Thoracic aorta (tissue), 2 donors: ENCODE measurements at places on chromosomes 13 and 19. TPM values are rescaled to one million over a fixed set of nuclear protein-coding genes. Genes with fewer than 3 reads are reported as not detected.

The ZNF345 gene
- total RNA-seq, result 9.7 TPM

The KLK3 gene
- total RNA-seq, result not detected

The IL11 gene
- 0.92 TPM for total RNA-seq

GRCh38 chr19:7694499-7694898 lies 7.4 kb downstream of the FCER2 start:
- no peak for DNase-seq

GRCh38 chr19:33110137-33110910 lies 21.6 kb upstream of the WDR88 start:
- no peak for DNase-seq

- DNase-seq, result no peak
Observed at GRCh38 chr13:52949742-52950141, 78.9 kb upstream of the OLFM4 start.

DNA sequence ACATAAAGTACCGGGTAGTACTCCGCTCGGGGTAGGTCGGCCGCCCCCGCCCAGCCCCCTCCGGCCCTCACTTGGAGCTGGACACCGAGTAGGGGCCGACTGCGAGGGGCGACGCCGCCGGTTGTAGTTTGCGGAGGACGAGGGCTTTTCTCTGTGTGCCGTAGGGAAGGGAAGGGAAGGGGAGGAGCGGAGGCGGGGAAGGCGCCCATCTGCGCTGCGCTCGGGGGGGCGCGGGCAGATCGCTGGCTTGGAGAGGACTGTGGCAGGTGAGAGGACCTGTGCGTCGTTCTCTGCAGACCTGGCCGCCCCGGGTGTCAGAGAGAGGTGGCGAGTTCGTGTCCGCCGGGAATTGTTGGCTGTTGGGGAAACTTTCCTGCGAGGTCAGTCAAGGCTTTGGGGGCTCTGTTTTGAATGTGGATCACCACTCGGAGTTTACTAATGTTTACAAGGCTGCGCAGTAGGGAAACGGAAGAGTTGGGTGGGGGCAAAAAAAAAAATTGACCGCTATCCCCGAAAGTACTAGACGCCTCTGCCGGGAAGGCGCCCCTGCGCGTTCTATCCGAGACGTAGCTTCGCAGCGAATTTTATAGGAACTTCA lies 1.4 kb downstream of the ING1 start:
- no peak for DNase-seq

- DNase-seq, result no peak
Observed at GRCh38 chr19:8180018-8180417, 29.2 kb upstream of the CERS4 start.

GRCh38 chr13:77767413-77767812 lies 69.9 kb downstream of the SLAIN1 start:
- no peak for DNase-seq

DNA sequence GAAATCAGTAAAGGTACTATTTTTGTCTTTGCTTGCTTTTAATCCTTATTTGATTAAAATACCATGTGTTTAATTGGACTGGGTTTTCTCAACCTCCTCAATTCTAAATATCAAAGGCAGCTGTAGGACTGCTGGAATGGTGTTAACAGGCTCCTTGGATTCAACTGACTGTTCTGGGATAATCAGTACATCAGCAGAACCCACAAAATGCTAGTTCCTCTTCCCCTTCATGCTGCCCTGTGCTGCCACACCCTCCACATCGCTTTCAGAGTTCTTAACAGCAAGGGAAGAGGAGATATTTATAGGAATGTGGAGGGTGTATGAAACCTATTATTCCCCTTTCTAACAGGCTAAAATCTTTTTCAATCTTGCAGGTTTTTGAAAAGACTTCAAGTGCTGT lies 82.4 kb downstream of the KCTD12 start:
- no peak for DNase-seq

DNA sequence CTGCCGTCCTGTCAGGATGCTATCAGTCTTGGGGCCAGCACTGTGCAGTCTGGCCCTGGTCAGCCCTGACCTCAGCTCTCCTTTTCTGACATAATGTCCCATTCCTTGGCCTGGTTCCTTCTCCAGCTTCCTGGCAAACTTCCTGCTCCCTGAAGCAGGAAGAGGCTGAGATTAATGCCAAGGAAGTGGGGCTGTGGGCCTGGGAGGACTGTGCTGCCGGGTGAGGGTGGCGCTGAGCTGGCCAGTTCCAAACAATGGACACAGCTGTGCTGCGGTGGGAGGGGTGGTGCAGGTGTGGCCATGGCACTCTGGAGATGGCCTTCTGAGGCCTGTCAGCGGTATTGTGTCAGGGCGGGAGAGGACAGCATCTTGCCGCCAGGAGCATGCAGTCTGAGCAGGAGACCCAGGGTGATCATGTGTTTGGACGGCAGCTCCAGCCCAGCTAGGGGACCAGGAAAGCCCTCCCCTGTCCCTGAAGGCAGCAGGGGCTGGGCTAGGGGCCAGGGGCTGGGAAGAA lies 30.9 kb downstream of the TUBA3C start:
- DNase-seq, result no peak
